ENCODE measurements at places on chromosomes 7 and 10.

DNA sequence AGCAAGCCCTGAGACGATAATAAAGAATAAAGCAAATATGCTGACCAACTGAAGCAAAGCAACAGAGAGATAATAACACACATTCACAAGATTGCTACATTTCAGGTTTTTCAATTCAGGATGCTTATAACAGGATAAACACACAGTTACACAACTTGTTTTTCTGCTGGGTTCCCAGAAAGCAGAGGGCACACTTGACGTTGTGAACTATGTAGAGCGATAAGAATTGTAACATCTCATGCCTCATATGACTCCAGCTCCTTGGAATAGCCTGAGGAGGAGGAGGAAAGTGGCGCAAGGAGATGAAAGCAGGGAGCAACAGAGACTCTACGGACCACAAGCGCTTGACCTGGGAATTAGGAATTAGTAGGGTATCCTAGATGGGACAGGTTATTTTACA lies 201.7 kb downstream of the SKAP2 start:
- DNase-seq = no peak

DNA sequence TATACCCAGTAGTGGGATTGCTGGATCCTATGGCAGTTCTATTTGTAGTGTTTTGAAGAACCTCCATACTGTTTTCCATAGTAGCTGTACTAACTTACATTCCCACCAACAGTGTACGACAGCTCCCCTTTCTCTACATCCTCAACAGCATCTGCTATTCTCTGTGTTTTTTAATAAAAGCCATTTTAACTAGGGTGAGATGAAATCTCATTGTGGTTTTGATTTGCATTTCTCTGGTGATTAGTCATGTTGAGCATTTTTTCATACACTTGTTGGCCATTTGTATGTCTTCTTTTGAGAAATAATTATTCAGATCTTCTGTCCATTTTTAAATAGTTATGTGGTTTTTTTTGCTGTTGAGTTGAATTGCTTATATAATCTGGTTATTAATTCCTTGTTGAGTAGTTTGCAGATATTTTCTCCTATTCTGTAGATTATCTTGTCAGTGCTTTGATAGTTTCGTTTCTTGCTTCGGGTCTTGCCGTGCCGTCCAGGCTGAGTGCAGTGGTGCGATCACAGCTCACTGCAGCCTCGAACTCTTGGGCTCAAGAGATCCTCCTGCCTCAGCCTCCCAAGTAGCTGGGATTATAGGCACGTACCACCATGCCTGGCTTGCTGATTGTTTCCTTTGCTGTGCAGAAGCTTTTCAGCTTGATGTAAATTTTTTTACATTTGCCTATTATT lies 12.0 kb downstream of the MTG1 start:
- no peak for DNase-seq

DNA sequence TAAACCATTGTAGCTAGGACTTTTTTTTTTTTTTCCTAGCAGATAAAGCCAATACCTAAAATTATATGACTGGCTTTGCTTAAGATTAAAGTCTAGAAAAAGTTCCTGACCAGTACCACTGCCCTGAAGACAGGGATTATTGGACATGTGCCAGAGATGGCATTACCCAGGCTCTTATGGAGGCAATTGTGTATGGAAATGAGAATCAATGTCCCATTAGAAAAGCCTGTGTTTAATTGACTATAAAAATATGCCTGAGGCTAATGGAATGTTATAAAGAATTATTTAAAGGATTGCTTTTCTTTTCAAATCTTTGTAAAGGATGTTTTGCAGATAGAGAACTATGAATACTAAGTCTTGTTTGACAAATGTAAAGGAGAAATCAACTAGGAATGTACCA lies 196.7 kb downstream of the ANK3 start:
- DNase-seq = peak; percentile 15

- peak; percentile 71 for DNase-seq
Observed at GRCh38 chr7:93374345-93374940, 142.3 kb downstream of the VPS50 start.

DNA sequence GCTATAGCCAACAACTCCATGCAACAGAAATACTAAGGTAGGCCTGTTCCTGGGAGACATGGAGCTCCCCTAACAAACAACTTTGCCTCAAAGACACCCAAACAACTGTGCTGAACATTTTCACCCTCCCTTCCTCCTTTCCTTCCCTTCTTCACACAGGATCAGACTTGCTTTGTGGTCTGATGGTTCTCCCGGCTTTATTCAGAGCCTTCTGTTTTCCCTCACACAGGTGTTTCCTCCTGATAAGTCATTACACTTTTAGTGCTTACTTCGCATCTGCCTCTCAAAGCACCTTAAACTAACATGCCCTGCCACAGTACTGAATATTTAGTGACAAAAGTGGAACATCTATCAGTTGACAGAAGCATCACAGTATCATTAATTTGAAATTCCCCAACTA lies 56.3 kb upstream of the YAE1 start:
- DNase-seq = no peak

DNA sequence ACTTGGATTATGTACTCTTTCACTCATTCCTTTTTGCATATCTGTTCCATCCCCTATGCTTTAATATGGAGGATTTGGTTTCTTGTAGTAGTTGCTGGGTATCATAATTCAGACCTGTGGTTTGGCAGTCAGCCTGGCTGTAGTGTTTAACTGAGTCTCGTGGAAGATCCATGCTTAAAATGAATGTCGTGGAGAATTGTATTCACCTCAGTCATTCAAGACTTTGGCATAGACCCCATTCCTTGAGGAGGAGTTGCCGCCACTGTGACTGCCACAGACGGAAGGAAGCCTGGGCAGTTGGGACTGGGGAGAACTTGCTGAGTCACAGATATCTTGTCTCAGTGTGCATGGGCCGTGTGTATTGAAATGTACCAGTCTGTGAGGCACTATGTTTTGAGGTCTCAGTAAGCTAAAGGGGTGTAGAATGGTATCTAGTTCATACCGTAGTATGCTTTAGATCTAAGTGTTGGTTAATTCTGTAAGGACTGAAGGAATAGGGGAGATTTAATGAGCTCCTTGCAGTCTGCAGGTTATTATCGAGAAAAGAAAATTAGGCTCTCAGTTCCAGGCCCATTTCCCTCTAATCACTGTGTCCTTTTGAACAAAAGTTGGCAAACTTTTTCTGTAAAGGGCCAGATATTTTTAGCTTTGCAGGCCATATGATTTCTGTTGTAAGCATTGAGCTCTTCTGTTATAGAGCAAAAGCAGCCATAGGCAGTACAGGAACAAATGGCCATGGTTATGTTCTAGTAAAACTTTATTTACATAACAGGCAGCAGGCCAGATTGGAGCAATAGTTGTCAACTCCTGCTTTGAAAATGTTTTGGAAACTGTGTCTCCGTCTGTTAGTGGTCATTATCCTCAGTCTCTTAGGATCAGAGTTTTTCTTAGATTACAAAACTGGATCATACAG lies 76.8 kb downstream of the TPST1 start:
- no peak for DNase-seq

DNA sequence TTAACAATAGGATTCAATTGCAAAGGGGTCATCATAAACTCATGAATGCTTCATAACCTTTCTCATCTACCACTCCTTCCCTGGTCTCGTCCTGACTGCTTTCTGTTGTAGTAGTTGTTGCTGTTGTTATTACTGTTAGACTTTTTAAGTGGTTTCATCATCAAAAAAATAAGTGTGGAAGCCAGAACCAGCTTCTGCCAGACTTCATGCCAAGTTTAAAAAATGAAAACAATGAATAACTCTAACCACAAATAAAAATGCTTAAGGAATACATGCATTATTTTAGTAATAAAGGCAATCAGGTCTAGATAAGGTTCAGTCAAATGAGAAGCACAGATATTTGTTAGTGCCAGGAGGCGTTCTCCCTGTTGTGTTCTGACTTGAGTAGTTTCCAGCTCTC lies 85.4 kb downstream of the PCLO start:
- no peak for DNase-seq

GRCh38 chr10:106033065-106033464 lies 1131.4 kb downstream of the SORCS1 start:
- no peak for DNase-seq

DNA sequence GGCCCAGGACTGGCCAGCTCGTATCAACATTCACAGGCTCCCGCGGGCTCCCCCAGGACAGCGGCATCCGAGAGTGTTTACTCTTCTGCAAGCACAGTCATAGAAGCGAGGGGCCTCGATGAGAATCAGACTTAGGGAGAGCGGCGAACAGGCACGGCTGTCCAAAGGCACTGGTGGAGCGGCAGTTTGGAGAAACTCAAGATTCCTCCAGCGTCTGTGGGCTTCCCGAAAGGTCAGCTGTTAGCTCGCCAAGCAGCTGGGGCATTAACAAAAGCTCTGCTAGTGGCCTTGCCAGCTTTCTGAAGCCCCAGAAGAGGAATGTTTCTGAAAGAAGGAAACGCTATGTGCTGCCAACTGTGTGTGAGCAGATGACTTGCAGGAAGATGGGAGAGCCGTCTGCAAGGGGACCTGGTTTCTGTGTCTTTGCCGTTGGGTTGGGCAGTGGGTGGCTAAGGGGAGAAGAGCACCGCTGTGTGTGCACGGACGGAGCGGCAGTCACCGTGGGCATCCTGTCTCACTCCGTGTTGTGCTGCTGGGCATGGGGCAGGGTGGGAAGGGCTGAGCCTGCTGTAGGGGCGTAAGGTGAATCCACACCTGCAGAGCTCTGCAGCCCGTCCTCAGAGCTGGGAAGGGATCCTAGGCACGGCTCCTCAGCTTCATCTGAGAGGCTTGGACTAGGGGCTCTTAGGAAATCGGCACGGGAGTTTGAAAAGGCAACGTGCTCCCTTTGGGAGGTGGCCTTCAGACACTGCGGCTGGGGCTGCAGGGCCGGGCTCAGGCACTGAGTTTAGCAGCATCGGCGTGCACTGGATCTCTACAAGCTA lies 42.1 kb downstream of the AMZ1 start:
- DNase-seq = no peak

GRCh38 chr7:150799741-150800580 lies at the start of gene TMEM176B:
Gene TMEM176B (minus strand): TSS chr7:150800364. CDS start chr7:150796569, 3,795 bp downstream.
- peak; percentile 34 for DNase-seq

DNA sequence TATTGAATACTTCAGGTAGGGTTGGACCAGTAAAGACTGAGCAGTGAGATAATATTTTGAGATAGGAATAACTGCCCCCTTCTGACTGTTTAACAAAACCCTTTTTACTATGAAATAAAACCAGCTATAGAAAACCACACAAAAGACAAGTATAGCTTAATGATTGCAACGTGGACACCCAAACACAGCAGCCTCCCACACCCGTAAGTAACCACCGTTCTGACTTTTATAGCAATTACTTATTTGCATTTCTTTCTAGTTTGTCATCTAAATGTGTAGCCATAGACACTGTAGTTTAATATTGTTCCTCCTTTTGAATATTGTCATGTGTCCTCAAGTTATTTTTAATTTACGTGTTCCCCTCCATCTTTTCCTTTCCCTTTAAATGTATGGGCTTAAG lies 42.9 kb upstream of the SYPL1 start:
- DNase-seq = no peak

DNA sequence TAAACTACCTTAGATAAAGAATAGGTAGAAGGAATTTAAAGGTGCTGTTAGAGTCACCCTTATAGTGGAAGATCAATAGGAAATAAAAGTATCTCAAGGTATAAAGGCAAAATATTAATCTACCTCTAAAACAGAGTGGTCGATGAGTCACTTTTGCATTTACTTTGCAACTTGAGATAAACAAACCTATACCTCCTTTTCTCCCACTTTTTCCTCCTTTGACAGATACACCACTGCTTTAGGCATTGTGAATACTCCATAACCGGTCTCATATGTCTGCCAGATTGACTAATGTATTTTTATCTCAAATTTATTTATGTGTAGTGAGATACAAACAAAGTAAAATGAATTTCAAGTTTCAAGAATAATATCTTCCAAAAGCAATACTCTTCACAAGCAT lies 193.5 kb downstream of the SKAP2 start:
- no peak for DNase-seq

GRCh38 chr10:113960617-113961181 lies 83.0 kb upstream of the ADRB1 start:
- DNase-seq = peak; percentile 55

- DNase-seq = no peak
Observed at GRCh38 chr7:133547981-133548380, 295.1 kb downstream of the EXOC4 start.

GRCh38 chr10:102505462-102506115 lies 1.8 kb downstream of the SUFU start:
- DNase-seq = peak; percentile 75

DNA sequence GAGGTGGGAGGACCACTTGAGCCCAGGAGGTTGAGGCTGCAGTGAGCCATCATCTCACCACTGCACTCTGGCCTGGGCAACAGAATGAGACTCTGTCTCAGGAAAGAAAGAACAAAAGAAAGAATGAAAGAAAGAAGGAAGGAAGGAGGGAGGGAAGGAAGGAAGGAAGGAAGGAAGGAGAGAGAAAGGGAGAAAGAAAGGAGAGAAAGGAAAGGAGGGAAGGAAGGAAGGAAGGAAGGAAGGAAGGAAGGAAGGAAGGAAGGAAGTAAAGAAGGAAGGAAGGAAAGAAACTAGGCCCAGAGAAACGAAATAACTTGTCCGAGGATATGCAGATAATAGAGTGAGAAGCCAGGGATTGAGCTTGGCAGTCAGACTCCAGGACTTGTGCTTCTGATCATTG lies 102.1 kb downstream of the SKIDA1 start:
- DNase-seq = no peak

- peak; percentile 24 for DNase-seq
Observed at GRCh38 chr7:12771378-12771877, 84.0 kb downstream of the ARL4A start.

DNA sequence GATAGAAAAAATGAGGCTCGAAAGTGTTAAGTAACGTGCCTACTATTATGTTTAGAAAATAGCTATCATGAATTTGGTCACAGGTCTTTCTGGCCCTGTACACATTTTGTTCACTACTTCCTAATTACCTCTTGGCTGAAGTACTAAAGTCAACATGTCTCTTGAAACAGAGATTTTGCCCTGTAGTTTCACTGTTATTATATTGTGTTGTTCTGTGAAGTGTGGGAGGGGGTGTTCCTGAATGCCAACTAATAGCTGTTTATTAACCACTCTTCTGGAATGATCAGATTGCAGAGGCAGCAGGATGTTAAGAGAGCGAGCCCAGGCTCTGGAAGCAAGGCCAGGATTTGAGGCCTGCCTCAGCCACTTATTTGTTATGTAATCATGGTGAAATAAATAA lies 72.1 kb downstream of the RNF133 start:
- peak; percentile 97 for DNase-seq

- DNase-seq = peak; percentile 22
Observed at GRCh38 chr7:137328373-137329120, 15.0 kb downstream of the PTN start.

GRCh38 chr10:29243750-29244149 lies 45.1 kb upstream of the LYZL1 start:
- DNase-seq = no peak
